ENCODE measurements at places on chromosomes 6 and 20.

GRCh38 chr20:7333841-7334240 lies 566.4 kb downstream of the BMP2 start:
- H3K27me3 ChIP-seq = no peaks in the 10 kb centered on the region
- H3K4me1 ChIP-seq = no peaks in the 10 kb centered on the region
- H3K4me3 ChIP-seq = no peak overlapping the region
- H3K36me3 ChIP-seq = no peaks in the 10 kb centered on the region

- peaks cover 2% of the 10 kb centered on the region for H3K4me1 ChIP-seq
- H3K27ac ChIP-seq = no peak overlapping the region
- H3K27me3 ChIP-seq = peaks cover 5% of the 10 kb centered on the region
- DNase-seq = peak; percentile 47
- H3K4me3 ChIP-seq = peak overlapping the region; percentile 55
These were observed 13.5 kb upstream of the ZNF391 start for GRCh38 chr6:27374824-27375612.

- no peak for DNase-seq
- H3K27ac ChIP-seq = no peak overlapping the region
- no peaks in the 10 kb centered on the region for H3K27me3 ChIP-seq
- no peaks in the 10 kb centered on the region for H3K36me3 ChIP-seq
- no peaks in the 10 kb centered on the region for H3K4me1 ChIP-seq
These were observed 245.8 kb downstream of the SYNE1 start for GRCh38 chr6:152391179-152391880.

GRCh38 chr6:117907601-117908245 lies 659 bp downstream of the SLC35F1 start:
- peaks cover 17% of the 10 kb centered on the region for H3K4me1 ChIP-seq
- peak overlapping the region; percentile 59 for H3K4me3 ChIP-seq
- DNase-seq = peak; percentile 0
- no peaks in the 10 kb centered on the region for H3K36me3 ChIP-seq
- peaks cover 50% of the 10 kb centered on the region for H3K27me3 ChIP-seq

GRCh38 chr6:150087336-150087735 lies 18.4 kb upstream of the ULBP3 start:
- no peak overlapping the region for H3K27ac ChIP-seq
- H3K4me1 ChIP-seq = peaks cover 1% of the 10 kb centered on the region
- peaks cover 53% of the 10 kb centered on the region for H3K27me3 ChIP-seq
- no peak overlapping the region for H3K4me3 ChIP-seq
- no peaks in the 10 kb centered on the region for H3K36me3 ChIP-seq

DNA sequence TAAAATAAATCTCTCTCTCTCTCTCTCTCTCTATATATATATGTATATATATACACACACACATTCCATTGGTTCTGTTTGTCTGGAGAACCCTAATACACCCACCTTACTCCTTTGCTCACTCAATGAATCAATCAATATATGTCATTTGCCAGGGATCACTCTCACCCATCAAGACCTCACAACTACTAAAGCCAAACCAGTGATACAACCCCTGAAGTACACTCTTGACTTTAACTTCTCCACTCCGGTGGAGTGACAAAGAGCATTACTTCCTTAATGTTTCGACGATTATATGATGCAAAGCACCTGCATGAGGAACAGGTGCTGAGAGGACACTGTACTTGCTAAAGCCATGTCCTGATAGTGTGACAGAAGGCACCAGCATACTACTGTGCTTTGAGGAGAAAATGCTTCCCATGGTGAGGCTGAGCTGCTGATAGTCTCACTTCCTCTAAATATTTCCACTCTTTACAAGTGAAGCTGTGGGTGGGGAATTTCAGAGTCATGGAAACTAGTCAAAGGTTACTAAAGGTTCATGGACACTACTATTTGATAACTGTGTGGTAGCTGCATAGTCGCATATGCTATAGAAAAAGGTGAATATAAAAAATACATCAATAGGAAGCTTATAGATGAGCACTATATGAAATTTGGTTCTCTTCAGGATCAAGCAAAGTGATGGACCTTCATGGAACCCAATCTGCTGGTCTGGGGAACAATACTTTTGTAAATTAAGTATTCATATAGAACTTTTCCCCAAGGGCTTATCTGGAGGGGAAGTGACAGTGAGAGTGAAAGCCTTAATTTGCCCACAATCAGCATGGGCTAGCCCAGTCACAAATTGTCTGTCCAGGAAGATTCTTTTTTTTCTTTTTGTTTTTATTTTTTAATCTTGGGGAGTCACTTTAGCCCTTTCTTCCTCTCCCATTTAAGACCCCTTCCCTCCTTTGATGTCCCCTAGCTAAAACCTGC lies 141.9 kb upstream of the NEDD9 start:
- no peak for DNase-seq
- no peak overlapping the region for H3K27ac ChIP-seq
- no peaks in the 10 kb centered on the region for H3K36me3 ChIP-seq
- H3K4me1 ChIP-seq = peaks cover 6% of the 10 kb centered on the region

Measured in mesenchymal stem cell (in vitro differentiated cells and primary cell).